PC-9 (cell line): ENCODE measurements at places on chromosomes 7 and 10.

DNA sequence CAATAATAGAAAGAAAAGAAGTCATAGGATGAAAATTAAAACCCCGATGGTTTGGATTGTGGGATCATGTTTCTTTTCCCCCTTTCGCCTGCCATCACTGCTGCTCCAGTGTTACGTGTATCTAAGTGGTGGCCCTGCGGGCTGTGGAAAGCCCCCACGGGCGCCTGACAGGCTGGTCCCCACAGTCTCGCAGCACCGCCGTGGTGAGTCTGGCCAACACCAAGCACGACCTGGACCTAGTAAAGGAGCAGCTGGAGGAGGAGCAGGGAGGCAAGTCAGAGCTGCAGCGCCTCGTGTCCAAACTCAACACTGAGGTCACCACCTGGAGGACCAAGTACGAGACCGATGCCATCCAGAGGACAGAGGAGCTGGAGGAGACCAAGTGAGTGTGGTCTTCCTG, 19.5 kb downstream of the MYH16 start:
- no peak for DNase-seq

DNA sequence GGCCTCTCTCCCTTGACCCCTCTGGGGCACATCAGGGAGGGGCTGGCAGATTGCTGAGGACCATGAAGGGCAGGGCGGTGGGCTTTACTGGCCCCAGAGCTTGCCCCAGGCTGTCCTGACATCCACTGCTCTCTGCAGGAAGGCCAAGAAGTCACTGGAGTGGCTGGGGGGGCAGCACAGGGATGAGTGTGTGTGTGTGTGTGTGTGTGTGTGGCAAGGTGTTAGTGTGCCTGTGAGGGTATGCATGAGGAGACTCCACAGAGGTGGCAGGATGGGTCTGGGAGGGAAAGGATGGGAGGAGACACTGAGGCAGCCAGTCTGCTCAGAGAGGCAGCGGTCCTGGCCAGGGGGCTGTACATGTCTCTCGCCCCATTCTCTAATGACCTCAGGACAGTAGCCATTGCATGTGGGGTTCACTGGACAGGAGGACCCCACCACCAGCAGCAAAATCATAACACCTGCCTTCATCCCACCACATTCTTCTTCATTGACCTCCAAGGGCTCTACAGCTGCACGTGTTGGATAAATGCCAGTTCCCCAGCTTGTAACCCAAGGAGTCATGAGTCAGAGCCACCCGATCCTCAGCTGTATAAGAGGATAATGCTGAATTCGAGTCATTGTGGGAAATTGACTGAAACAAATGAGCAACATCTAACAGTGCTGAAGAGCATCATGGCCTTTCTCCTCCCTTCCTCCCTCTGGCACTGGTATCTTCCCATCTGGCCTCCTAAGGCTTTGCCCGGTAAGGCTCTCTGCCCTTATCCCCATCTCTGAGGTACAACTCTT, 720.5 kb downstream of the GRID1 start:
- DNase-seq = peak; percentile 50

DNA sequence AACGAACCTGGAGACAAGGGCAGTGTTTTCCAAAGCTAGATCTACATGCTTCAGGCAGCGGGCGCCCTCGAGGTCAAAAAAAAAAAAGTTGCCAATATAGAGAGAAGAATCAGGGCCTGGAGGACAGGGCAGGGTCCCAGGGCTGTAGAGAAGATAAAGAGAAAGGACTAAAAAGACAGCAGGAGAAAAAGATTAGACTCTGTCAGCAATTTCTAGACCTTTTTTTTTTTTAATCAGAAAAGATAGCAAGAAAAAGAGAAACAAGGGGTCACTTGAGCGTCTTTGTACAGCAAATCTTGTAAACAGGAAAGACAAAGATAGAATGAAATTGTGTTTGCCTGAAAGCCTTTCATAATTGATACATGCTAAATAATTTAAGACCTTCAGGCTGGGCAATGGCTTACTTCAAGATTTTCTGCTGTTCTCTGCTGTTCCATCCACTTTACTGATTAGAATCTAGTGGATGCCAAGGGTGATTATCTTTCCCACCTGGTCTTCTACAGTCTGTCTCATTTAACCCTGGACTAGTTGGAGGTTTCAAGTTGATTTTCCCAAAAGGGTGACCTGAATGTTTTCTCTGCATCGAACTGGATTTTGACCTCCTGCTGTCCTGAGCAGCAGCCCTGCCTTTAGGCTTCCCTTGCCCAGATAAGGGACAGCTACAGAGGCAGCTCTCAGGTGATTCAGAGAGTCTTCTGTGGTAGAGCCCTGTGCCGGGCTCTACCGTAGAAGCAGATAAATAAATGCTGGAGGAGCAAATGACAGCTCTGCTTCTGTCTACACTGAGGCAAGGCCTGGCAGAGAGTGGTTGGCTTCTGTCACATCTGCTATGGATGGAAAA, 5.1 kb downstream of the LMOD2 start:
- no peak for DNase-seq

GRCh38 chr10:117096599-117097201, 41.4 kb downstream of the VAX1 start:
- no peak for DNase-seq

DNA sequence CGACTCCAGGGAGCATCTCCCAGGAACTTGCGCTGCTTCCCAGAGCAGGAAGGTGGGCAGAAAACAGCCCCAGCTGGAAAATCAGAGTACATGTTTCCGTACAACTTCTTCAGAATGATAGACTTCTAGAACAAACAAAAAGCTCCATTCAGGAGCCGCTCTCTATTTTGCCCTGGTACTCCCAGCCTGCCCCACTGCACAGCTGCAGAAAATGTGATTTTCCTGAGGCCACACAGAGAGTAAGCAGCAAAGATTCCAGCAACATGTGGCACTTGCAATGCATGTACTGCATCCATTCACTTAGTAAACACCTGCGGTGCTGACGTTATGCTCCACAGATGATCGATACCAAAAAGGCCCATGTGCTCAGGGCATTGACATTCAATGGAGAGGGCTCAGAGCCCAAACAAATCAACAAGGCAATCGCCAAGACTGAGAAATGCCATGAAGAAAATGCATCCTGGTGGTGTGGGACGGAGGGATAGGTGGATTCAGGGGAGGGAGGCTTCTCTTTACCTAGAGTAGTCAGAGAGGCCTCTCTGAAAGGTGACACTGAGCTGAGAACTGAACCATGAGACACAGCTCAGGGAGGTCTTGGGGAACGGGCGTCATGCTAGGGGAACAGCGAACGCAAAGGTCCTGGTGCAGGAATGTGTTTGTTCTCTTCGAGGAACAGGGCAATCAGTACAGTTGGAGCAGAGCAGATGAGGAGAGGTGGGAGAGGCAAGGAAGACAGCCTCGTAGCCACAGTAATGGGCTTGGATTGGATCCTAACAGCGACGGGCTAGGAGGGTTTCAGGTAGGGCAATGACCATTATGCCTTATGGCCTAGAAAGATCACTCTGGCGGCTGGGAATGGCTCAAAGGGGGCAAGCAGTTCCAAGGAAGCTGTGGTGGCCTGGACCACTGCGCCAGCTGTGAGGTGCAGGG, 35.3 kb upstream of the DUSP5 start:
- DNase-seq = no peak

GRCh38 chr7:45001826-45002225, 1.8 kb downstream of the CCM2 start:
- no peak for DNase-seq

GRCh38 chr10:104318810-104319741, 19.2 kb downstream of the ITPRIP start:
- DNase-seq = no peak

GRCh38 chr10:95430231-95430951, 130.8 kb downstream of the SORBS1 start:
- peak; percentile 48 for DNase-seq

GRCh38 chr10:80144696-80145131, 12.2 kb downstream of the PLAC9 start:
- DNase-seq = no peak

- no peak for DNase-seq
Measured at GRCh38 chr10:56135828-56136227, 225.2 kb downstream of the ZWINT start.

- DNase-seq = no peak
Measured at GRCh38 chr10:45006276-45007030, 5.7 kb downstream of the ZNF22 start.

- DNase-seq = peak; percentile 81
Measured at GRCh38 chr10:43203448-43204041, 63.3 kb downstream of the RASGEF1A start.

GRCh38 chr10:22454634-22455033, 109.3 kb downstream of the SPAG6 start:
- DNase-seq = no peak

DNA sequence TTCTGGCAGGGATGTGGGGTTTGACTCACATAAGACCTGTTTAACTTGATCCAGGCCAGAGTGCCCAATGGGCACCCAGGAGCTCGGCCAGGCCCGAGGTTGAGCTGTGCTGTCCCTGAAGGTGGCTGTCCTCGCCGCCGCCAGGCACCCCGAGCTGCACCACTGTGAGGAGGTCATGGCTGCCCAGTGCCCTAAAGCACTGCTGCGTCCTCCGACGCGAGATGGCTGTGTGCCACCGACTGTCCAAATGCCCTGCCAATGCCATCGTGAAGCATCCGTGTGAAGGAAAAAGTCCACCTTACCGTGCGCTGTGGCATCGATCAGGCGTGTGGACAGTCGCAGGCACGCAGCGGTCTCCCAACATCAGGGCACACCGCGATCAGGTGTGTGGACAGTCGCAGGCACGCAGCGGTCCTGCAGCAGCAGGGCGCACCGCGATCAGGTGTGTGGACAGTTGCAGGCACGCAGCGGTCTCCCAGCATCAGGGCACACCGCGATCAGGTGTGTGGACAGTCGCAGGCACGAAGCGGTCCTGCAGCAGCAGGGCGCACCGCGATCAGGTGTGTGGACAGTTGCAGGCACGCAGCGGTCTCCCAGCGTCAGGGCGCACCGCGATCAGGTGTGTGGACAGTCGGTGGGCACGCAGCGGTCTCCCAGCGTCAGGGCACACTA, 120.3 kb downstream of the VIPR2 start:
- no peak for DNase-seq

- no peak for DNase-seq
Measured at GRCh38 chr10:50540069-50540825, 83.5 kb downstream of the SGMS1 start.

DNA sequence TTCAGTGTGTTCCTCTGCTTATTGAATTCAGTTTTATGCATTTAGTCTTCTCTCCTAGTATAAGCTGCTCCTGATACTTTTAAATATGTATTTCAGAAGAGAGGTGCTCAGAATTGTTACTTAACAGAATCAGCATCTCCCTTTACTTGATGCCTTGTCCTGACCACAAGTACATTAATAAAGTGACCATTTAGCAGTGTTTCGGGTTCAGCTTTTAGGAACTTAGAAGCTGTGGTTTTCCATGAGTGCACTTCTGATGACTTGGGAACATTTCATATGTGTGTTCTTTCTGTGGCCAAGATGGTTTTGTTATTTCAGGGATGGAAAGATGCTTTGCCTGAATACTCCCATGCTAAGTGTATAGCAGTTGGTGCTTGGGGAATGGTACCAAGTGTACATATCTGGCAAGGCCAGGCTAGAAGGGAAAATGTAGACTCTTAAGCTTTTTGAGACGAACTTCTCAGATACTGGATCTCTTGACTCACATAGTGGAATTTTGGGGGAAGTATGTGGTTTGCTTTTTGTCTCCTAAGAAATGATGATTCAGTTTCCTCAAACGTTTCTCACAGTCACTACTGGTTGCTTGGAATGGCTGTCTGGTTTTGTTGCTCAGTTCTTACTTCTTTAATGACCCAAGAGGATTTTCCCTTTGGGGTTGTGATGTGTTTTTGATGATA, 17.2 kb downstream of the SGPL1 start:
- DNase-seq = no peak

DNA sequence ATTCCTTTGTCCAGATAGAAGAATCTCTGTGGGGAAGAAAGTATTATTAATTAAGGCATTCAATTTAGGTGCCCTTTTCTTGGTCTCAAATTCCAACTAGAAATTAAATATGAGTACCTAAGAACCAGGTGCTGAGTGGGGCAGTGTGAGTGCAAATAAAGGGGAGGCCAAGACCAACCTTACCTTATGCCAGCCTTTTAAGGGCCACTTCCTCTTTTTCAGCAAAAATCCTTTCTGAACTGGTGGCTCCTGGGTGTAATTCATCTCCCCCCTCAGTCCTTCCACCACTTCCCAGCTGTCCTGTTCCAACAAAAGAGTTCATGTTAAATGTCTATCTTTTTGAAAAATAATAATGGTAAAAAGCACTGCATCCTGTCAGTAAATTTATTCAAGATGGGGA, 108.2 kb downstream of the OSBPL3 start:
- DNase-seq = no peak

DNA sequence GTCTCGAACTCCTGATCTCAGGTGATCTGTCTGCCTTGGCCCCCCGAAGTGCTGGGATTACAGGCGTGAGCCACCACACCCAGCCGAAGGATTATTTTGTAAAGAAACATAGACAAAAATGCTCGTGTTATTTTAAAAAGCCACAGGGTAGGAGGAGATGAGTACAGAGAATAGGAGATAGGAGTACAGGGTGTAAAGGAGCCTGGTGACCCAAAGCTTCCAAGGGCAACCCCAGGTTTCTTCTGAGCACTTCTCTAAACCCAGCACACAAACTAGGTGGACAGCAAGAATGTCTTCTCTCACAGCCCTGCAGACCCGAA, 54.7 kb downstream of the ZNF467 start:
- no peak for DNase-seq

- no peak for DNase-seq
Measured at GRCh38 chr10:27908231-27908630, 90.6 kb downstream of the ODAD2 start.

GRCh38 chr7:17521437-17521836, 223.0 kb downstream of the AHR start:
- no peak for DNase-seq

DNA sequence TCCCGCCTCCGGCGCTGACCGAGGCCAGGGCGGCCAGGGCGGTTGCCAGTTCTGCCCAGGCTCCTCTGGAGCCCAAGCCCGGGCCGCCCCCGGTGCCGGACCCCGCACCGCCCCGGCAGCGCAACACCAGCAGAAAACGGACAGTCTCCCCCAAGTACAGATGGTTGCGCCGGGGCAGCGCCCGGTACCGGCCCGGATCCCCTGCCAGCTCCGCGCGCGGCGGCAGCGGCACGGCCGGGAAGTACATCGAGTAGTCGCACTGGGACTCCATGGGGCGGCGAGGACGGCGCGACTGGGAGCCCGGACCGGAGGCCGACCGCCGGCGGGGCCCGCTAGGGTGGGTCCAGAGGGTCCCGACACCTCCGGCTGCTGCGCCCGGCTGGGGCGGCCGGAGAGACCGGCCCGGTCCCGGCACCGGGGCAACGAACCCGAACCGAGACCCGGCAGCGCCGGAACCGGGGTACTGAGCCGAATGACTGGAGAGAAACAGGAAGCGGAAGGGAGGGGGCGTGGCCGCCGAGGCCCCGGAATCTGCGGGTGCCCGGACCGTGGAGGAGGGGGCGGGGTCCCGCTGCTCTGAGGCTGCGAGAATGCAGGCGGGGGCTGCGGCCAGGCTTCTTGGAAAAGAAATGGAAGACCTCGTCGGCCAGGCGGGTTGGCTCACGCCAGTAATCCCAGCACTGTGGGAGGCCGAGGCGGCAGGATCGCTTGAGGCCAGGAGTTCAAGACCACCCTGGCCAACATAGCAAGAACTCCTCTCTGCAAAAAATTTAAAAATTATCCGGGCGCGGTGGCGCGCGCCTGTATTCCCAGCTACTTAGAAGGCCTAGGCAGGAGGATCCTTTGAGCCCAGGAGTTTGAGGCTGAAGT, at the start of gene TRAPPC14:
TRAPPC14 (minus strand) TSS at position 495 of the 870 bp plus-strand sequence; CDS start at position 271, 224 bp downstream.
- DNase-seq = peak; percentile 93
